ENCODE measurements at places on chromosomes 6 and 20.

DNA sequence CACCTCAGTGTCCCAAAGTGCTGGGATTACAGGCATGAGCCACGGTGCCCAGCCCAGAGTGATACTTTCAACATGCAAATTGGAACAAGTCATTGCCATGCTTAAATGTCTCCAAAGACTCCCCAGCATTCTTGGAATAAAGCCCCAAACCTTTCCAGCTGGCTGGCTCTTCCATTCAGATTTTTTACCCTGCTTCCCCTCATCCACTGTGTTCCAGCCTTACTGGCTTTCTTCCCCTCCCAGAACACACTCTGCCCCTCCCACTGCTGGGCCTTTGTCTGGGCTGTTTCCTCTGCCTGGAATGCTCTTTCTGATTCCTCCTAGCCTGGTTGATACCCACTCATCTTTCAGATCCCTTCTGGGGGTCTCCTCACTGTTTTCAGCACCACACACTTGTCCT, 40.1 kb upstream of the NNAT start:
- DNase-seq, result no peak

DNA sequence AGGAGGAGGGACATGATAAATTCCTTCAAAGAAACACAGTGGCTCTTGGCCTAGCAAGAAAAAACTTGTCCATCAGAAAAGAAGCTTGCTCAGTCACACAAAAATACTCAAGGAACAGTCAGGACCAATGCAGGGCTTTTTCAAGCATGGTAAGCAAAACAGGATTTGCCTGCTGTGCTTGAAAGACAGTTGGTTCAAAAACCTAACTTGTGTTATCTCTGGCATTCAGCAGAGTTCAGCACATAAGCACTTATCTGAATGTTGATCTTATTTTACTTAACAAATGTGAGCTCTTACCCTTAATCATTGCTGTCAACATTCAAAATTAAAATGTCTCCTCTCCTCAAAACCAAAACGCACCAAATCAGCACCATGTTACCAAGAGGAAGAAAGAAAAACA, 38.3 kb downstream of the ATG5 start:
- no peak for DNase-seq

GRCh38 chr6:119145111-119145510, 66.6 kb upstream of the FAM184A start:
- no peak for DNase-seq

GRCh38 chr20:2917266-2917665, 44.0 kb downstream of the PTPRA start:
- DNase-seq, result no peak

GRCh38 chr6:109874621-109875020, 103.5 kb upstream of the GPR6 start:
- DNase-seq, result no peak

GRCh38 chr6:89117211-89118108, at the start of gene SRSF12:
SRSF12 (minus strand) TSS chr6:89118071; CDS start chr6:89117887, 184 bp downstream.
- no peak for DNase-seq
